MV-4-11 (cell line): ENCODE measurements at places on chromosomes 13 and 19.

DNA sequence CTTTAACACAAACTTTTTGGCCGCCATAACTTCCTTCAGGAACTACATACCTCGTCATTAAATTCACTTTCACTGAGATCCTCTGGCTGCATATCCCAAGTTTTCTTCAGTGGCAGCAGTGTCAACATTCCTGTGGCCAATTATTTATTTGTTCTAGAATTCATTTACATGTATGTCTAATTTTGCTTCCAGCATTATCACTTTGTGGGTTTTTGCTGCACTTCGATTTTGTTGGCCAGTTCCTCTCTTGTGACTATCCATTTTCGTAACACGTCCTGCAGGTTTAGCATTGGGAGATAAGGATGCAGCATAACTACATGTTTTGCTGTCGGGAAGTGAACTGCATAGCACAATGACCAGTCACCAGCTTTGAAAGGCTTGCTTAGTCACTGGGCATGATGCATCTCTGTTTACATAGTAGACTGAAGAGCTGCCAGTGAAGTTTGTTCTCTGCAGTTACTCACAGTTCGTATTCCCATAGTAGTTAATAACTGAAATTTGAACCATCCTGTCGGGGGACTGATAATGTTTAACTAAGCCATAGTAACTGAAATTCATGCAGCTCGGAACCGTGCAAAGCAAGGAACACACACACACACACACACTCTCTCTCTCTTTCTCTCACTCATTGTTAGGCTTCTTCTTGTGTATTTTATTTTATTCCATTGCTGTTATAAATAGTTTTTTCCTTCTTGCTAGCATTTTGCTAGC lies 28.3 kb downstream of the ZNF507 start:
- DNase-seq, result peak; percentile 14

- DNase-seq, result no peak
Observed at GRCh38 chr13:94280349-94280748, 199.1 kb downstream of the DCT start.

DNA sequence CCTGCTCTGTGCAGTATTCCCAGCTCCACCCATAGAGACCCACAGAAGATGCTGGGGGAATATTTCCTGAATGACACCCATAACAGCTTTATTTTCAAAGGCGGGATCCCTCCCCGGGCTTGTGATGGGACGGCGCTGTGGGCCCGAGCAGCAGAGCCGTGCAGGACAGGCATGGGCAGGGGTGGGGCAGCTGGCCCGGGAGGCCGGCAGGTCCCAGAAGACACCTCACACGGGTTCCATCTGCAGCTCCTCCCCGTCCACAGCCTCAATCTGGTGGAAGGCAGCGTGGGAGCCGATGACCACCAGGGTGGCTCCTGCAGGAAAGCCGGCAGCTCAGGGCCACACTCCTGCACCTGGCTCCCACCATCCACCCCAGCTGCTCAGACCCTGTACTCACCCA lies 2.5 kb downstream of the RABAC1 start:
- no peak for DNase-seq

GRCh38 chr13:45950386-45951000 lies 98.9 kb upstream of the SIAH3 start:
- peak; percentile 57 for DNase-seq

- no peak for DNase-seq
Observed at GRCh38 chr13:28750187-28751045, 31.6 kb upstream of the SLC46A3 start.

- no peak for DNase-seq
Observed at GRCh38 chr19:57359300-57359699, 4.1 kb upstream of the TRAPPC2B start.

- DNase-seq, result no peak
Observed at GRCh38 chr13:107251341-107251740, 683.4 kb upstream of the ARGLU1 start.

DNA sequence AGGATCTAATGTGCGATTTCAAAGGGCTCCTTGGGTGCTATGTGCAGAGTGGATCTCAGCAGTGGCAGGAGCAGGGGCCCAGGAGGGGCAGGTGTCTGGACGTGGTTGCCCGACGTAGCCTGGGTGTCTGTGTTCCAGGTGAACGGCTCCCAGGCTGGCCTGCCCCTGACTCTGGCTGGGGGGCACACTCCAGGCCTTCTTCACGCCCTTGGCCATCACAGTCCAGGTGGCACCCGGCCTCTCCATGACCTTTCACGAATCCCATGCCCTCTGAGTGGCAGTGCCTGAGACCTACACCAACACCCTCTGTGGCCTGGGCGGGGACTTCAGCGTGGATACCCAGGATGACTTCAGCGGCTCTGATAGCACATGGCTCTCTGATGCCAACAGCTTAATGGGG lies 11.3 kb upstream of the FXYD3 start:
- no peak for DNase-seq

DNA sequence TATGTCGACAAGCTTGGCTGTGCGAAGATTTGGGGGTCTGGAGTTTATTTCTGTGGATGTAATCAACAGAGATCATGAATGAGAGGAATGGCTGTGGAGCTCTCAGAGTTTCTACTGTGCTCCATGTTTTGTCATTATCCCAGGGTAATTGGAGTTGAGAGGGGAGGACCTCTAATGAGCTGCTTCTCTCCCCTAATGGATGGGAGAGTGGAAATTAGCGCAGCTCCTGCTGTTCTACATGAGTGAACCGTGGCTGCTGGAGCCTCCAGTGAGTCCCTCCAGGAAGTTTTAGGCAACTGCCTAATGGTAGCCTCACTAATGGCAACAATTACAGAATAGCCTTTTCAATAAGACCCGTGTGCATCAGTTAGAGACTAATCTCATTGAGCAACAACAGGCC lies 31.3 kb upstream of the FGF9 start:
- no peak for DNase-seq

DNA sequence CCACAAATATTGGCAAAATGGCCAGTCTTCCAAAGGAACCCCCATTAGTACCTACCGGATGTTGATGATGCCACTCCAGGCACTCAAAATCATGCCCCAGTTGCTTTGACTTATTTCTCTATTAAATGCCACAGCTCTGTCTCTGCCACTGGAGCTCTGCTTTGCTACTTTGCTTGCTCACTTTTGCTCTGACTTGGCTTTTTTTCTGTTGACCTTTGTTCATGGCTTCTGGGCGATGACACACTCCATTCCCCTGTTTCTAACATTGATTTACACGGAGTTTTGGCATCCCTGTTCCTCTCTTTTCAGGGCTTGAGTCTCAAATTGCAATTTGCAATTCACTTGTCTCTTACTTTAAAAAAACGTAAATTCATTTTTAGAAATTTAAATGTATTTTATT lies 217.1 kb upstream of the SPRY2 start:
- DNase-seq, result no peak

- DNase-seq, result no peak
Observed at GRCh38 chr13:40389081-40389641, 277.3 kb downstream of the FOXO1 start.

DNA sequence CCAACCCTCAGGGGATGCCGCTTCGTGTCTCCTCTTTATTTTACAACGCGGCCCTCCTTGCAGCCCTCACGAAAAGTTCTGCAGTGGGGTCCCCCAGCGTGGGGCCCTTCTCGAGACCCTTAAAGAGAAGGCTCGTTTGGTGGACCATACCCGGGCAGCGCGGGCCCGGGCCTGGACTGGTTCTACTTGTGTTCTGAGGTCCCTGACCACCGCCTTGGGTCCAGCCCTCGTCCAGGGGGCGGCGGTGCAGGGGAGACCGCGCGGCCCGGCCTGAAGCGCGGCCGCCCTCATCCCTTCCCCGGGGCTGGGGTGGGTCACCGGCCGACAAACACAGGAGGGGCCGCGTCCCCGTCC lies 400 bp upstream of the SERP2 start:
- no peak for DNase-seq

DNA sequence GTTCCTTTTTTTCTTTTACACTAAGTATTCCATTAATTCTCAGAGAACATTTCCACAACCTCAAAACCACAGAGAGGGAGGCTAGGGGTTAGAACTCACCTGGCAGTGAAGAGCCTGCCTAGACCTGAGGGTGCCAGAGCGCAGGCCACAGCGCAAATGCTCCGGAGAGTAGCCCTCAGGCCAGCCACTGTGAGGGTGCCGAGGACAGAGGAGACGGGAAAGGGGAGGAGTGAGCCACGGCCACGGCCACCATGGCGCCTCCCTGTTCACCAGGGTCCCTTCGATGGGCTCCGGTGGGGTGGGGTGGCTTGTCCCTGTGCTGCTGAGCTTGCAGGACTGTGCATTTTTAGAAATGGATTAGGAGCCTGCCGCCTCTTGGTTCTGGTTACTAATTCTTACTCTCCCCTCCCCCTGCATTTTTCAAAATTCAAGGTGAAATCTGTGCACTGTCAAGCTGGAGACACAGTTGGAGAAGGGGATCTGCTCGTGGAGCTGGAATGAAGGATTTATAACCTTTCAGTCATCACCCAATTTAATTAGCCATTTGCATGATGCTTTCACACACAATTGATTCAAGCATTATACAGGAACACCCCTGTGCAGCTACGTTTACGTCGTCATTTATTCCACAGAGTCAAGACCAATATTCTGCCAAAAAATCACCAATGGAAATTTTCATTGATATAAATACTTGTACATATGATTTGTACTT lies 58.8 kb downstream of the GGACT start:
- DNase-seq, result no peak

- no peak for DNase-seq
Observed at GRCh38 chr13:42221121-42221765, 50.7 kb upstream of the AKAP11 start.

- DNase-seq, result no peak
Observed at GRCh38 chr13:33172911-33173310, 112.6 kb downstream of the STARD13 start.

- DNase-seq, result no peak
Observed at GRCh38 chr19:40718774-40719391, 2.0 kb downstream of the ITPKC start.

- DNase-seq, result no peak
Observed at GRCh38 chr13:83085186-83085900, 796.9 kb downstream of the SLITRK1 start.

DNA sequence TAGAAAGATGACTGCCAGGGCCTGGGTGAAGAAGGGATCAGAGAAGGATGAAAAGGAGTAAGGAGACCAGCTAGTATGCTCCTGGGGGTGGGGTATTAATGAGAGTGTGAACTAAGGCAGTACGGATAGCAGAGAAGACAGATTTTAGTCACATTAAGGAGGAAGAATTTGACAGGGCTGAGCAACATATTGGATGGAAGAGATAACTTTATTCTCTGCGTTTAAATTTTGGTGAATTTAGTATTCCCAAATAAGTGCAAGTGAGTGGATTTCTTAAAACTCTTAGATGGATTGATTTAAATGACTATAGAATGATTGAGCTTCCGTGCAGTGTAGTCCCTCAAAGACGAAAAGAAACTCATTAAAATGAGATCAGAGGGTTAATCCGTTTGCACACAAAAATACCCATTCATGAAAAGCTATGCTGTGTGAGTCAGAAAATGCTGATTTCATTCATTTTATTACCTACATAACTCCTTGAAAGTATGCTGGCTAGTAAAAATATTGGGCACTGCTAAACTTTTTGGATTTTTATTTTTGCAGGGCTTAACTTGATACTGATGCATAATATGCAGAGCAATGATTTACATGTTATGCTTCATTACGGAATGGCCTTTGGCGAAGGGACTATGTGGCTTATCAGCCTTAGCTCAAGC lies 54.1 kb downstream of the WDFY2 start:
- DNase-seq, result no peak

DNA sequence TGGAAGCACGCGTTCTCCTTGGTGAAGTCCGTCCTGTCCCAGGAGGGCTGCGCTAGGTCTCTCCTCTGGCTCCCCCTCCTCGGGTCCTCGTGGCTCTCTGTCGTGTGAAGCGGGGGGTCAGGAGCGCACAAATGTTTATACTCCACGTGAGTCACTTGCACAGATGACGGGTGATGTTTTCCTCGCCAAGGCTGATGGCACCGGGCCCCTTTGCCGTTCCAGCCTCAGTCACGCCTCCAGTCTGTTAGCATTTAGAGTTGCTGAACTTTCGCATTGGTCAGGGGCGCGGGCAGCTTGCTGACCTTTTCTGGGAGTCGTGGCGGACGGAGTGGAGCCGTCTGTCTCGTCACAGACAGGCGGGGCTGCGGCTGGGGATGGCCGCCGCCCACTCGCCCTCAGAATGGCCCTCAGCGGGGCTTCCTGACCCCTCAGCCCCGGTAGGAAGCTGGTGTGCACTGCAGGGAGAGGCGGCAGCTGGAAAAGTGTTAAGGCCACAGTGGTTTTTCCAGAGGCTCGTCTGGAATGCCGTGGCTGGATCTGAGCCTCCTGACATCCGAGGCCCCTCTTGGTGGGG lies 13.7 kb downstream of the KLHL26 start:
- no peak for DNase-seq

GRCh38 chr13:100211016-100211710 lies 122.3 kb downstream of the PCCA start:
- DNase-seq, result peak; percentile 77

GRCh38 chr13:111874981-111875380 lies 192.0 kb upstream of the SOX1 start:
- DNase-seq, result no peak

DNA sequence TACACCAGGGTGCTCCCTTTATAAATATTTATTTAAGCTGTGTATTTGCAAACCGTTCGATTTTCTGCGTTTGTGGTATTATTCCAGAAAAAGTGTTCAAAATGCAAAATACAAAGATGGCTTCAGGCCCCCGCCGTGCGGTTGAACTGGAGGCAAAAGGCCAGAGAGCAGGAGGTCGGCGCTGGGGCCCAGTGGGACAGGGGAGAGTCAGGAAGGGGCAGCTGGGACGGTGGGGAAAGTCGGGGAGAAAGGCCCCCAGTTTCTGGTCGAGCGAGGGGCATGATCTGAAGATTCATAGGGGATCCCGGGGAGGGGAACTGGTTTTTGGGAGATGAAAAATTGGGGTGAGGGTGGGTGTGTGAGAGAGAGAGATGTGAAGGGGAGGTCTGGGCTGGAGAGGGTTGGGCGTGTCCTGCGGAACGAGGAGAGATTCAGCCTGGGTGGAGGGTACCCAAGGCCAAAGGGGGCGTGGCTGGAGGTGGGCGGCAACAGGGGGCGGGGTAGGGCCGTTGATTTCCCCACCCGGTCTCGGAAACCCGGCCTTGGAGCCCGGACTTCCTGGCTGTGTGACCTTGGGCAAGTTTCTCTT lies 678 bp downstream of the ISOC2 start:
- DNase-seq, result peak; percentile 56

DNA sequence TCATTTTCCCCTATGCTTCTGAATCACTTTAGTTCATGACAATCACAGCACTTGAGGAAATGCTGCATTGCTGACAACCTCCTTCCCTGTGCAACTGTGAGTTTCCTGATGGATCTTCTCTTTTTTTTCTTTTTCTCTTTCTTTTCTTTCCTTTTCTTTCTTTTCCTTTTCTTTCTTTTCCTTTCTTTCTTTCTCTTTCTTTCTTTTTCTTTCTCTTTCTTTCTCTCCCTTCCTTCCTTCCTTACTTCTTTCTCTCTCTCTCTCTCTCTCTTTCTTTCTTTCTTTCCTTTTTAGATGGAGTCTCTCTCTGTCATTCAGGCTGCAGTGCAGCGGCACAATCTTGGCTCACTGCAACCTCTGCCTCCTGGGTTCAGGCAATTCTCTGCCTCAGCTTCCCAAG lies 247.9 kb upstream of the HTR2A start:
- no peak for DNase-seq

DNA sequence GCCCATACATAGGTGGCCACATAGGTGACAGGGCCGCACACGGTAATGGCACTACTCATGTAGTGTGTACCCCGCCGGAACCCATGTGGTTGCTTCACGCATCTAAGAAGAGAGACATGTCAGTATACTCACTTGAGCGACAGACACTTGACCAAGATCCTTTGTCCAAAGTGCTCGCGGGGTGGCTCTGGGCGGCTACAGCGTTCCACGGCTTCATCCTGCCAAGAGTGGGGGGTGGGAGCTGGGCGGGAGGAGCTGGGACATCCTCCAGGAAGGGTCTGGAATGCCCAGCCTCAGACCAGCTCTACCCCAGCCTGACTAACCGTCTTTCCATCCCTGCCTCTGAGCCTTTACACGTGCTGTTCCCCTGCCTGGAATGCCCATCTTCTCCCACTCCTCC lies 8.5 kb downstream of the ANGPTL8 start:
- no peak for DNase-seq
